ENCODE measurements at places on chromosomes 6 and 20. TPM values are rescaled to one million over a fixed set of nuclear protein-coding genes. Genes with fewer than 3 reads are reported as not detected.

Gene BPIFB2
- not detected for total RNA-seq

Gene KIF13A
- 96.9 TPM for total RNA-seq

Gene THBS2
- total RNA-seq, result 0.06 TPM

Gene ISM1
- 0.21 TPM for total RNA-seq

Gene SCRT2
- not detected for total RNA-seq

Gene CTNNBL1
- 37.0 TPM for total RNA-seq

Gene C20orf96
- 9.3 TPM for total RNA-seq

Measured in cardiac muscle cell (in vitro differentiated cells and primary cell).